ENCODE measurements at places on chromosomes 16 and 17.

DNA sequence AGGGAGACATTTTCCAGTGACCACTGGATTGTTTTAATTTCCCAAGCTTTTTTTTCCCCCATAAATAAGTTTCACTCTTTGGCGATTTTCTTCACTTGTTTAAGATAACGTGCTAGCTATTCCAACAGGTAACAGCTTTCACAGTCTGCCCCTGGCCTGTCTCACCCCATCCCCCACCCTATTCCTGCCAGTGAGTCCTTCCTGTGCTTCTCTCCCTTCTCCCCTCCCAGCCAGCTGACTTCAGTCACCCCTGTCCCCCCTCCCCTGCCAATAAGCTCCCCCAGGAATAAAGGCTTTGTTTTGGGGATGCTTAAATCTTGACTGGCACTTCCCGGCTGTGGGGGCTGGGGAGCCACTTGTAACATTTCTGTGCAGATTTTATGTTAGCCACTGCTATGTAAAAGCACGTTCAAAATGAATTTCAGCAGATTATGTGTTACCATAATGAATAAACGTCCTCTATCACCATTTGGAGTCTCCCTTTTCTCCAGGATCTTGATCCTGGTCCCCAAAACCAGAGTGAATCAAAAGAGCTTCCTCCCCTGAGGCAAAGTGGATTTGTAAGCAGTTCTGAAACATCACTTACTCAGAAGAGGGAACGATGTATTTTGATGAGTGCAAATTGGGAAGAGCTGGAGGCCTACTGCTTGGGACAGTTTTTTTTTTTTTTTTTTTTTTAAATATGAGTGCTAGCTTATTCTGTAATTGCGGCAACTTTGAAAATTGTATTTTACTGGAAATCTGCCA lies 58.2 kb downstream of the IGF2BP1 start:
- DNase-seq: no peak

- DNase-seq: no peak
Measured at GRCh38 chr16:86515777-86516622, 5.7 kb downstream of the FOXF1 start.

DNA sequence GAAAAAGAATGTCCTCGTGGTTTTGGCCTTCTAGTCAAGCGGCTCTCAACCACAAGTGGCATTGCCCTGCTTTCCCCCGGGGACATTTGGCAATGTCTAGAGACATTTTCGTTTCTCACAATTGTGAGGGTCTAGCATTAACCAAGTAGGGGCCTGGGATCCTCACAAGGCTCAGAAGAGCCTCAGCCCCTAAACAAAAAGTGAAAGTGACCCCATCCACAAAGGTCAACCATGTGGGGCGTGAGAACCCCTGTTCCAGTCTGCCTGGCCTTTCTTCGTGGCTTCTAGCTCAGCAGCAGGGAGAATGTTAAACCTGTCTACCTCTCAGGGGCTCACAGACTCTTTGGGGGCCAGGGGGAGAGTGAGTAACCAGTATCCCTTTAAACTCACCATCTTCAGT lies 4.8 kb upstream of the RPL38 start:
- no peak for DNase-seq

DNA sequence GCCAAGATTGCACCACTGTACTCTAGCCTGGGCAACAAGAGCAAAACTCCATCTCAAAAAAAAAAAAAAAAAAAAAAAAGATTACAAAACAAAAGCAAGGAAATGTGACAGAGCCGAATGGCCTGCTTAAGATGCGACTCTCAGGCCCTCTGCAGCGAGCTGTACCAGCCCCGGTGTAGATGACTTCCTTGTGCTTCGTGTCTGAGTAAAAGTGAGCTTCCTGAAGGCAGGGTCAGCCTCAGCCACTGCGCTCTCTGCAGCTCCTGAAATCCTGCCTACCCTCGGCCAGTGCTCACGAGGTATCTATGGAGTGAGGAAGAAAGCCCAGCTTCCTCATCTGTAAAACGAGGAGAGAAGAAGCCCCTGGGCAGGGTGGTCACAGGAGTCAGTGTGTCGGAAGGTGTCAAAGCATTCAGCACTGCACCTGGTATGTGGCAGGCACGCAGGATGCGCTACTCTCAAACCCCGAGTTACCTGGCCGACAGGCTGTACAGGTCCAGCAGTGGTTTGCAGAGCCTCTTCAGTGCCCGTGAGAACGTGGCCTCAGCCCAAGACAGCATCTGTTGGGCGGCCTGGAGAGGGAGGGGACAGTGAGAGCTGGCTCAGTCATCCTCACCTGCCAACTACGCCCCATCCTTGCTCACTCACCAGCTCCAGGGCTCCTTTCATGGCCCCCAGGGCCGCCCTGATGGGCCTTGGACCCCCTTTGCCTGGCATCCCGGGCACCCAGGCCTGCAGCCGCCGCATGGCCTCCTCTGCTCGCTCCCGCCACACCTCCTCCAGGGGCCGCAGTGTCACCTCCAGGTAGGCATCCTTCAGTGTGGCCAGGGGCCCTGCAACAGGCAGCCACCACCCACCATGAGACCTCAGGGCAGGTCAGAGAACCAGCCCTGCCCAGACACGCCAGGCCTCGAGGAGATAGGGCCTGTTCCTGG lies 44.6 kb downstream of the RMI2 start:
- no peak for DNase-seq

DNA sequence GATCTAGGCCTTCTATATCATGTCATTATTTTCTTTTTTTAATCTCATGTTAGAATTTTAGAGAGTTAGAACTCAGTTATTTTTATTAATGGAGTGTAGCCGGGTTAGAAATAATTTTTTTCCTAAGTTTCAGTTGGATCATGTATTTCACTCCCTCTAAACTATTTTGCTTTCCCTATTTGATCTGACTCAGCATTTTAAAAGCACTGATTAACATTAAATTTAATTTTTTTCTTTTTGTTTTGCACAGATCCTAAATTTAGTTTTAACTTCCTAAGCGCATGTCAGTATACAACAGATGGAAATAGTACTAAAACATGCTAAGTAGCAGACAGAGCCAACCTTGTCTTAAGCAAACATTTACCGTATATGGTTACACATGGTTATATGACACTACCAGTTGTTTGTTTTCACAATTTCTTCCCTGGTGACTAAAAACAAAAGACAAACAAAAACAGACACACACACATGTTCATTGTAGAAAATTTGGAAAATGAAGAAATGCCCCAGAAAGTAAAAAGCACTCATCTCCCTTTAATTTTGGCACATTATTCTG lies 33.6 kb upstream of the RAB11FIP4 start:
- DNase-seq: no peak

DNA sequence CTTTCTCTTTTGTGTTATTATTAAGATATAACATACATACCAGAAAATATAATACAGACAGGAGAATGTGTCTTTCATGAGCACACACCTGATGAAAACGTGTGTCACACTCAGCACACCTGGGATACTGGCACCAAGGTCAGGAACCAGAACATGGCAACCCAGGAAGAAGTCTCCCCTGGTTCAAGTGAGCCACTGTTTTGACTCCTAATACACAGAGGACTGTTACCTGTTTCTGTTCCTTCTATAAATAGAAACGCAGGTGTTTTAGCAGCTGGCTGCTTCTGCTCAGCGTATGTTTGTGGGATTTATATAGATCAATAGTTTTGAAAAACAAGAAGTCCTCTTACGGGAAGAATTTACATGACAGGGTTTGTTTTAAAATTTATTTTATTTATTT lies 3.5 kb downstream of the SEC14L1 start:
- no peak for DNase-seq

GRCh38 chr17:50129353-50129727 lies 620 bp downstream of the SAMD14 start:
- no peak for DNase-seq

GRCh38 chr16:79713609-79714309 lies 113.2 kb upstream of the MAF start:
- DNase-seq: no peak

DNA sequence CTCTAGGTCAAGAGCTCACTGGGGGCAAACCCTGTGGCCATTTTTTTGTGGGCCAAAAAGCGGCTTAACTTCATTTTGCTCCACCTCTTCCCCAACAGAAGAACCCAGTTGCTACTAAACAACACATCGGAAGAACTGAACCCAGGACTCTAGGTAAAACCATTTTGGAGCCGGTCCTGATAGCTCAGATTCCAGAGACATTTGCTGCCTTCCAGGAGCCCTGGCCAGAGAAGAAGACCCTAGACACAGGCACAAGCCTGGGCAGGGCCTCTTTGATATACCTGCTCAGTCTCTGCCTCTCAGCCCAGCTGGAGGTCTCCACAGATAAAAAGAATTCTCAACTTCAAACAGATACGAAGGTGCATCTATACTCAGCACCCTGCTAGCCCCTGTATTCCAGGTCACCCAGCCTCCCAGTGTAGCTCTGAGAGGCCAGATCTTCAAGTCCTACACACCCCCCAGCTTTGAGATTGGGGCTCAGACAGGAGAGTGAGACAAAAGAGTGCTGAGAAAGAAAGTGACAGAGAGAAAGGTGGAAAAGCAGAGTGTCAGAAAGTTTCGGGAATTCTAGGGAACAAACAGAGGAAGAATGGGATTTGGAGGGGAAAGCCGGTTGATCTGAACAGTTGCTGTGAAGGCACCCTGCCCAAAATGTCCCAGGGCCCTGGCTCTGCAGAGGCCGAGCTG lies 6.6 kb upstream of the HOXB9 start:
- DNase-seq: no peak

DNA sequence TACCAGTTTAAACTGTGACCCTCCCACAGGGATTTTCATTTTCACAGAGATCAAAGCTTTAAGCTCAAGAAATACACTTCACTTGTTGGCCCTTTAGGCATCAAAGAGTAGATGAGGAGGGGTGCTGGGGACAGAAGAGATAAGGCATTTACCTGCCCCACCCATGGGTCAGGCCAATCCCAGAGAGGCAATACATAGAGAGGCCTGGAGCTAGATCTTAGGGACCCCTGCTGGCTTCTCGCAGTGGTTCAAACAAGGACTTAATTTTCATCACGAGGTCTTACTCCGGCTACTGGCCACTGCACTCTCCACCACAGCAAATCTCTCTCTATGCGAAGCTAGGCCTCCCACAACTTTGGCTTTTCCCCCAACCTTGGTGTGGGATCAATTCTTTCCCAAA lies 46.6 kb downstream of the NOG start:
- no peak for DNase-seq

DNA sequence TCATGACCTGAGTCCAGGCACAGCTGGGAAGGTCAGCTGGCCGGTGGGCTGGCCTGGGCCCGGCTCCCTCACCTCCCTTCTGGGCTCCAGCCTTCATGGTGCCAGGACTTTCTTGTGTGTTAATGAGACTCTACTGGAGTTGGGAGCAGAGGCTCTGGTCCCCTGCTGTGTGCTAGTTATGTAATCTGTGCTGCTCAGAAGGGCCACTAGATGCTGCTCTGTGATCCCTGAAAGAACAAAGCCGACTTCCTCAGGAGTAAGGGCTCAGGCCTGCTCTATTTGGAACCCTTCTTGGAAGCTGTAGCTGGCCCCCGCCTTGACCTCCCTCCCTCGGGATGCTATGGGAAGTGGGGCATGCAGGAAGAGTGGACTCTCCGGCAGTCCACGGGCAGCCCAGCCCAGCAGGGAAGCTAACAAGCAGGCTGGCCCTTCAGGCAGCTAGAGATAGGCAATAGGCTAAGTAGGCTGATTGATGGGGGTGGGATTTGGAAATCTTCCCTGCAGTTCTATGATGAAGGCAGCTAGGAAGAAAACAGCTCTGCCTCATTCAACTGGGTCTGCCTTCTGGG lies 3.3 kb upstream of the CDK5R1 start:
- no peak for DNase-seq

DNA sequence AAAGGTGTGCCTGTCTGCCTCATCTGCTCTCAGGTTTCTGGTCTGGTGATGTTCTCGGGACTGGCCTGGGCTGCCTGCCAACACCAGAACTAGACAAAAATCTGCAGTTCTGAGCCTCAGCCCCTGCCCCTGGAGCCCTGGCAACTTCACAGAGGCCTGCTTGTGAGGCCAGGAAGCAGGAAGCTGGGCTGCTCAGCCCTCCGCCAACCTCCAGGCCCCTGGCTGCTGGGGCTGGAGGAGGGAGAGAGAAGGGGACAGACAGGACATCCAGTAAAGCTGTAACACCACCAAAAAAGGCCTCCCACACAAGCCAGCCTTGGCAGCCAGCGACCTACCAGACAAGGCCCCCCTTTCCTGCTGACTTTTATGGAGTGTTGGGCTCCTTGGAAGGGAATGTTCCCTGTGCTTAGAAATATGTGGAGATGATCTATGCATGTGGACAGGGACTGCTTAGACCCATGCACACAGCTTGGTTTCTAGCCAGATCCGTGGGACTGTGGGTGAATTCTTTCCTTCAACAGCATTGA lies 157.6 kb downstream of the XYLT1 start:
- no peak for DNase-seq

- DNase-seq: no peak
Measured at GRCh38 chr17:55288356-55289105, 23.8 kb downstream of the HLF start.
